ENCODE measurements at places on chromosomes 1 and 21.
A peak's percentile ranks its signal among the peaks of the same experiment; 100 is the strongest.

- DNase-seq, result peak; percentile 88
These were observed 15.3 kb downstream of the SEMA6C start for GRCh38 chr1:151130987-151131586.

DNA sequence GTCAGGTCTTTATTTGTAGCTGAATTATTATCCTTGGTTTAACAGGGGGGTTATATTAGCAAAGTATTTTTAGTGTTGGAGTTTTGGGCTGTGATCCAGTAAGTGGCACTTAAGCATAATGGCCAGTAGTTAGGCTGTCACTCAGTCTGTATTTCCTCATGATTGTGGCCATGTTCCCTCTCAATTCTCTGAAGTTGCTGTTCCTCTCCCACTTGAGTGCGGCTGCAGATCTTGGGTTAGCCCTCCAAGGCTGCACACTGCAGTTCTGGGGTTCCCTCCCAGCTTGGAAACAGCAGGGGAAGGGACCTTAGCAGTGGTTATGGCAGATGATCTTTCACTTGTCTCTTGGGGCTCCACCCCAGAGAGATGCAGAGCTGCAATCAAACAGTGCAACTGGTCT lies 23.2 kb upstream of the DENND1B start:
- DNase-seq, result no peak

DNA sequence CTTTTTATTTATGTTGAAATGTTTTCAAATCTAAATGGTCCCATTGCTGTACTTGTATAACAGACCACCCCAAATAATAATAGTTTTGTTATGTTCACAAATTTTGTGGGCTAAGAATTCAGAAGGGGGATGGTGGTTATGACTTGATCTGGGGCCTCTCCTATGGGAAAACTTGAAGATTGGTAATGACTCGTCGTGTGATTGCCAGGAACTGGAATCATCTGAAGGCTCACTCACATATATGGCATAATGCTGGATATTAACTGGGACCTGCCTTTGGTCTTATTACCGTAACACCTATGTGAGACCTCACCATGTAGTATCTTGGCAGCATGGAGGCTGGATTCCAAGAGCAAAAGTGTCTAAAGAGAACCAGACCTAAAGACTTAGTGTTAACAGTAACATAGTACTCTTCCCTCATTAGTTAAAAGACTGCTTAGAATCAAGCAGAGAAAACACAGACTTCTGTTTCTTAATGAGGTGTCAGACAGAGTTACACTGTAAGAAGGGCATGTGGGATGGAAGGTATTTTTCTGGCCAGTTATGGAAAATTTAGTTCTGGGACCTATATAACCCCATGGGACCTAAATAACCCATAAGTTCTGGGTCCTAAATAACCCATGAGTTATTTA lies 11.9 kb downstream of the LYPLAL1 start:
- DNase-seq, result no peak

DNA sequence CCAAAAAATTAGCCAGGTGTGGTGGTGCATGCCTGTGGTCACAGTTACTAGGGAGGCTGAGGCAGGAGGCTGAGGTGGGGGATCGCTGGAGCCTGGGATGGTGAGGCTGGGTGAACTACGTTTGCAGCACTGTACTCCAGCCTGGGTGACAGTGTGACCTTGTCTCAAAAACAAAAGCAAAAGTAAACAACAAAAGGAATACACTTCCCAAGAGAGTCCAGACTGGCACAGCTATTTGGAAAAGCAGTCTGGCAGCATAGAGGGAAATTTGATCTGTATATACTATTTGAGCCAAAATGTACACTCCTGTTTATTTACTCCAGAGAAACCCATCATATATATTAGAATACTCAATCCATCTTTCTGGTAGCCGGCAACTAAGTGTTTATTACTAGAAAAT lies 107.0 kb upstream of the HMCN1 start:
- no peak for DNase-seq

DNA sequence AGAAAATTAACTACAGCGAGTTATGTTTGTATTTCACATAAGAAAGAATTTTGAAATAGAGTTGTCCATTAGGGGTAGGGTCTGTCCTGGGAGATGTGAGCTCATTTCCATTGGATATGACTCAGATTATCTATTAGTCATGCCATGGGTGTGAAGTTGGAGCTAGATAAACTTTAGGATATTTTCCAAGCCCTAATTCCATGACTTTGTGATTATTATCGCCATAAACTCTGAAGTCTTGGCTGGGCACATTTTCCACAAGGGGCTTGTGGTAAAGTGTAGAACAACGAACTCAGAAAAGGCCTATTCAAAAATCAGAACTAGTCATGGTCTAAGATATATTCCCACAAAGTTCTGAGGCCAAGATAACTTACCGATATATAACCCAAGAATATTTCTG lies 396.6 kb downstream of the DPYD start:
- no peak for DNase-seq

- no peak for DNase-seq
These were observed 180.8 kb downstream of the BRINP2 start for GRCh38 chr1:177351361-177352108.

- no peak for DNase-seq
These were observed 35.7 kb downstream of the NRIP1 start for GRCh38 chr21:15029077-15029476.

DNA sequence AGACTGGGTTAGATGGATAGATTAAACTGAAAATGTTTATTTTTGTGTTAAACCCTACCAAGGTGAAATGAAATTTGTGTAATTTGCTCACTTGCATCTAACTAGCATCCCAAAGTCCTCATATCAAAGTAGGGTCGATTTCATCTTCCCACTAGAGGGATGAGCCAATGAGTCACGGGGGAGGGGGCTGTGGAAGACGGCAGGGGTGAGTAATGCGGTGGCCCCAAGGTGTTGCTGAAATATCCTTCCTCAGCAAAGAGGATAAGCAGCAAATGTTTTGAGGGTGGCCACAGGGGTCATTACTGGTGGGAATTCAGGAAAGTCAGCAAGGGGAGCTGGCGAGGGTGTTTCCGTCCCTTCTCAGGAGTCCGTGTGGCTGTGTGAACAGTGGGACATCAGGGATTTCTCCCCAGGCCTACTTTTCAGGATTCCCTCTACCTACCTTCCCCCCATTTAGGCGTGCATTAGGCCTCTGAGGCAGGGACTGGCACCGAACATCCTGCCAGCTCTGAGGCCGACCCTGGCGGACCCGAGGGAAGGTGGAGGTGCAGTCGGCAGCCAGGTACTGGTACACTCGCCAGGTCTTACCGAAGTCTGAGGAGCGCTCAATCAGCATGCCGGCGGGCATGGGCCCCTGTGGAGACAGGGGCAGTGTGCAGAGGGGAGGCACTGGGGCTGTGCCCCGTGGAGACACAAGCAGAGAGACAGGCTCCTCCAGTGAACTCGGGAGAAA lies 18.1 kb downstream of the LAMB3 start:
- DNase-seq, result no peak

- no peak for DNase-seq
These were observed 18.3 kb downstream of the CAPN2 start for GRCh38 chr1:223730479-223731132.

GRCh38 chr1:78591971-78592370 lies 28.3 kb upstream of the IFI44L start:
- DNase-seq, result no peak

GRCh38 chr1:230208619-230209261 lies 141.7 kb downstream of the GALNT2 start:
- no peak for DNase-seq

- DNase-seq, result no peak
These were observed 622.9 kb downstream of the MATN1 start for GRCh38 chr1:30100524-30100862.

DNA sequence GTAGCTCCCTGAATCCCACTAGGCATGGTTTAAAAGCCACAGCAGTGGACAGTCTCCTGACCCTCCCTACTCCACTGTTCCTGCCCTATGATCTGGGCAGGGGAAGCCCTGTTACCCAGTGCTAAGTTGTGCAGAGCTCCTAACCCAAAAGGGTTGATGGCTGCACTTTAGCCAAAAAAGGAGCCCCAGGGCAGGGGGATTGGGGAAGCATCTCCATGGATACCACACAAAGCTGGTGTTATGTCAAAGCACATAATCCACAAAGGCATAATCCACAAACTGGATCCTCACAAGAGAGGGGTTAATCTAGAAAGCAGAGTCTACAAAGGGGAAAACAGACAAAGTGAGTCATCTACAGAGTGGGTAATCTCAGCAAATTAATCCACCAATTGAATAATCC lies 5.7 kb downstream of the RSPO1 start:
- no peak for DNase-seq

- DNase-seq, result no peak
These were observed 40.3 kb downstream of the TP73 start for GRCh38 chr1:3692598-3692997.

GRCh38 chr1:215005656-215006345 lies 76.7 kb upstream of the KCNK2 start:
- no peak for DNase-seq

- DNase-seq, result no peak
These were observed 26.9 kb downstream of the NENF start for GRCh38 chr1:212459656-212460055.

DNA sequence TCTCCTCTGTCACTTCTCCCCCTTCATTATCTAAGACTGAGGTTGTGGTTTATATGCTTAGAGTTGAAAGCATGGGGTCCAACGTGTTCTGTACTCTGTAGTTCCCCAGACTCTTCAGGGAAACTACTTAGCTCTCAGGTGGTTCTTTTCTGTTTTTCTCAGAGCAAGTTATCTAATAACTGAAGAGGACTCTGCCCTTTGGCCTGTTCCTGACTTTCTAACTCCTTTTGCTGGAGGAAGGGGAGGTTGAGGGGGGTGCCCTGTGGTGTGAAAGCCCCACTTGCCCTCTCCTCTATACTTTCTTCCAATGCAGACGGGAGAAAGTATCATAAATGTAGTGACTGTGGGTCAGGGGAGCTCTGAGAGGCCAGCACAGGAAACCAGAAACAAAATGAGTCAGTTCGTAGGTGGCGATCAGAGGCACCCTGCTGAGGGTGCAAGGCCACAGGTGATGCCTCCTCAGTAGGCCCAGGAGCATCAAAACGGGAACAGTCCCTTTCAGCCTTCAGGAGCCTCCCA lies 5.0 kb downstream of the SLC25A44 start:
- no peak for DNase-seq

- no peak for DNase-seq
These were observed 105.6 kb upstream of the GCLM start for GRCh38 chr1:94014635-94015488.

GRCh38 chr1:182426442-182427430 lies 23.2 kb upstream of the RGSL1 start:
- DNase-seq, result no peak

- no peak for DNase-seq
These were observed 60.1 kb upstream of the NEK2 start for GRCh38 chr1:211735208-211736170.

DNA sequence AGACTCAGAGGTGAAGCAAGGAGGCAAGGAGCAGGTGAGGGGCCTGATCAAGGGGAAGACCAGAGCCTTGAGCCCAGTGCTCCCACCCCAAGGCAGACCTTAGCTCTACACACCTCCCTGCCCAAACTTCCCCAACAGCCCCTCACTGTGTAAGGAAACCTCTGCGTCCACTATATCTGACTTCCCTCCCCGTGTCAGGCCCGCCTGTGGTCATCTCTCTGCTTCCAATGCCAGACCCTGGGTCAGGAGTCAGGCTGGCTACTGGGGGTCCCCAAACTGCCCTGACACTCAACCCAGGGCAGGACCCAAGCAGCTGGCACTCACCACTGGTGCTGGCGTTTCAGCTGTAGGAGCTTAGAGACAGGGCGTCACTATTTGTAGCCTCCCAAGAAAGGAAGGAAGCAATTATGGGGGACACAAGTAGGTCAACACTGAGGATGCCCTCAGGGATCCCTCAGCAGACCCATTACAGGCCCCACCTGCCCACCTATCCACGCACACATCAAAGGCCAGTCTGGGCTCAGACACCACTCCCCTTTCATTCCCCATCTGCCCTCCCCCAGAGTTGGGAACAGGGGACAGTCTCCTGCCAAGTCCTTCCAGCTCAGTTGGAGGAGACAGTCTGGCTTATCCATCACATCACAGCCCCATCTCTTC lies 811 bp upstream of the S100A3 start:
- no peak for DNase-seq

- DNase-seq, result no peak
These were observed 28.3 kb downstream of the FAAP20 start for GRCh38 chr1:2166254-2166653.

GRCh38 chr1:206131037-206131436 lies 13.8 kb upstream of the AVPR1B start:
- no peak for DNase-seq

GRCh38 chr1:94314222-94314858 lies 77.0 kb upstream of the ARHGAP29 start:
- no peak for DNase-seq

- DNase-seq, result peak; percentile 86
These were observed 440 bp downstream of the PIGP start for GRCh38 chr21:37072274-37072987.

- no peak for DNase-seq
These were observed 63.3 kb downstream of the AK4 start for GRCh38 chr1:65211331-65211730.

DNA sequence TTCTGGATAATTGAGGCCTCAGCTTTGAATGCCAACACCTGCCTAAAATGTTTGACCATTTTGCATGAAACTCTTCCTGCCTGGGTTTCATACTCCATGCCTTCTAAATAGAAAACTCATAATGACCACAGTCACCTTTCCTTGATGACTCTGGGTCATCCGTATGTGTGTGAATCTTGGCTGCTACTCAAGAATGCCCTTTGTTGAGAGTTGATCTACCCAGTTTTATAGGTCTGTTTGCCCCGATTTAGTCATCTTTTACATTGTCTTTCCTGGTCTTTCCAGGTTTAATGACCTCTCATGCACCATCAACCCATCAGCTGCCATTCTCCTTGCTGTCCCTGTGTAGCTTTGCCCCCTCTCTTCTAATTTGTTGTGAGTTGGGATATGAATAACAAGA lies 2.7 kb upstream of the SLC5A9 start:
- no peak for DNase-seq

DNA sequence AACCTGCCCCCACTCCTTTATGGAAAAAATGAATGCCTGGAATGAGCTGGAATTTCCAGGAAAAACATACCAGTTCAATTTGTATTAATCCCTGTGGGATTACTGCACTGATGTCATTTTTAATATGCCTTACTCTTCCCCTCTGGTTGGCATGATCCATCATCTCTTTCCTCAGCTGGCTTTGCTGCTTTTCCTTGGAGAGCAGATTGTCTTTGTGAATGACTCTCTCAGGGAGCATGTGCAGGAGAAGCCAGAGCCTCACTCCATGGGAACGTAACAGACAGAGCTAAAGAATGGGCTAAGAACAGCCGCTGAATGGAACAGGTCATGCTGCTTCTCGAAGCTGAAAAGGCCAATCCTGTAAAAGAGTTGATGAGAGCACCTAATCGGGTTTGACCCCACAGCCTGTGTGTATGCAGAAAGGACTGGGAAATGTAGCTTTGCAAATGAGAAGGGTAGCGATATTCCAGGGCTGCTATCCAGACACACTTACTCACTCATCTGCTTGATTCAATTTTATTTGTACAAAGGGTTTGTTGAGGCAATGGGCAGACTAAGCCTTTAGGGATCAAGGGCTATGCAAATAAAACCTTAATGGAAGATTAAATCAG lies 20.7 kb downstream of the PHC2 start:
- peak; percentile 61 for DNase-seq

GRCh38 chr1:89466307-89466930 lies 58.2 kb upstream of the LRRC8B start:
- DNase-seq, result no peak

GRCh38 chr1:149936992-149937705 lies 470 bp upstream of the MTMR11 start:
- peak; percentile 41 for DNase-seq

Data from muscle of arm (tissue), 14 donors.